ENCODE measurements at places on chromosomes 13 and 19.

DNA sequence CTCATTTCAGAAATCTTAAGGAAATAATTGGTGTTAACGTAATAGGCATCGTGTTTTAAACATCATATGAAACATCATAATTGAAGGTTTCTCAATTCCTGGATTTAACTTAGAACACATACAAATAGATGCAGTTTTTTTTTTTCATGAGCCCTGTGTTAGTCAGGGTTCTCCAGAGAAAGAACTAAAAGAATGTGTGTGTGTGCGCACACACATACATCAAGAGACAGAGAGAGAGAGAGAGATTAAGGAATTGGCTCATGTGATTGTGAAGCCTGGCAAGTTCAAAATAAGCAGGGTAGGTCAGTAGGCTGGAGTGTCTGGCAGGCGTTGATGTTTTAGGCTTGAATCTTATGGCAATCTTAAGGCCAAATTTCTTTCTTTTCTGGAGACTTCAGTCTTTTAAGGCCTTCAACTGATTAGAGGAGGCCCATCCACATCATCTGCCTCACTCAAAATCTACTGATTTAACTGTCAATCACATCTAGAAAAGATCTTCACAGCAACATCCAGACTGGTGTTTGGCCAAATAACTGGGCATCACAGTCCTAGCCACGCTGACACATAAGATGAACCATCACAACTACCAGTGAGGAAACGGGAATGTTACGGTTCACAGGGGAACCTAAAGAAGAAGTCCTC, 25.2 kb downstream of the SPATA13 start:
- no peak for DNase-seq

DNA sequence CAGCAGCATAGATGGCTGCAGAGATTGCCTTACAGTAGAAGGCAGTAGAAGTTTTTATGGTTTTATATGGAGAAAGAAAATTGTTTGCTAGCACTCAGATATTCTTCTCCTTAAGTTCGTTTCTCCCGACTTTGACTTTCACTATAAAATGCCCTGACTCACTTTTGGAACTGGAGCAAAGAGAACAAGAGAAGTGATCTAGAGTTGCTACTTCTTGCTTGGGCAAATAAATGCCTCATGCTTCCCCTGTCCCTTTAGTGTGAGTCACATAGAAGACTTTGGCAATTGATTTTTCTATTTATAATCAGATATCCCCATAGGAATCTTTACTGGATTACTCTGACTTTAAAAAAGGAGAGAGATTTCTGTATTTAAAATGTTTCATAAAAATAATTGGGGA, 46.9 kb downstream of the ITGBL1 start:
- no peak for DNase-seq

DNA sequence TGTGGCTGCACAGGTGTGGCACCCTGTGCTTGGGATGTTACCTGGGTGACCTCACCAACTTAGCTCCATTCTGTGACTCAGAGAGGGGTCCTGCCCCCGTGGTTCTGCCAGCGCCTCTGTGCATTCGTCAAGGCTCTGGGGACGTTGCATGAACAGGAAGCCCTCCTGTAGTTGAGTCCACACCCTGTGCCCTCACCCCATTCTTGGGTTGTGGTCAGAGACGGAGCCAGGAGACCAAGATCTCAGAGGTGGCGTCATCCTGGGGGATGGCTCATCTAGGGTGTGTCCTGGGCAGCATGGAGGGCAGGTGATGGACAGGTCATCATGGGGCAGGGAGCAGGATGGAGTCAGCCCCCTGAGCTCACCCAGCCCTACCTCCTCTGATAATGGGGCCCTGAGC, 2.5 kb downstream of the COX6B2 start:
- no peak for DNase-seq

- DNase-seq: no peak
Measured at GRCh38 chr13:86003029-86003428, 203.8 kb upstream of the SLITRK6 start.

DNA sequence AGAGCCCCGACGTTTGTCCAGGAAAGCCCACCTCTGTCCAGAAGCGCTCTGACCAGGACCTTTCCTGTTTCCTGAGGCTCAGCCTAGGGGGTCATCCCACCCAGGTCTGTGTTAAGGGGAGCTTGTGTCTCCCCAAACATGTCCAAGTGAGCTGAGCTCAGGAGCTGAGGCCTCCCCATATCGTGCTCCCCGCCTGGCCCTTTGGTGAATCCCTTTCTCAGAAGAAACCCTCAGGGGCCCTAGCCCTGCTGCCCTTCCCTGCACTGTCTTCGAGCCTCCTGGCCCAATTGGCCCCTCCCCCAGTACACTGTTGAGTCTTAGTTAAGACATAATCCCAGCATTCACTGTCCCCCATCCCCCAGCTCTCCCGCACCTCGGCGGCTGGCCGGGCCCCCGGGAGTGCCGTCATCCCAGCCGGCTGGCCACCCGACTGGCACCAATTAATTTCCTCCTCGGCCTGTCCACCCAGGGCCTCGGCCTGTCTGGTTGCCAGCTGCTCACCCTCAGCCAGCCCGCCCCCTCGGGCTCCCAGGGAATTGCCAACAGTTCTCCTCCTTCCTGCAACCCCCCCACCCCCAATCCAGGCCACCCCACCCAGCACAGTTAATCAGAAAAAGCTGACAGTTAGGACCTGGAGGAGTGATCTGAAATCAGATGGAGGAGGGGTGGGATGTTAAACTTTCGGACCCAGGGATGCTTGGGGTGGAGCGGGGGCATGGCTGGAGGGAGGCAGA, 13.6 kb downstream of the IER2 start:
- no peak for DNase-seq

DNA sequence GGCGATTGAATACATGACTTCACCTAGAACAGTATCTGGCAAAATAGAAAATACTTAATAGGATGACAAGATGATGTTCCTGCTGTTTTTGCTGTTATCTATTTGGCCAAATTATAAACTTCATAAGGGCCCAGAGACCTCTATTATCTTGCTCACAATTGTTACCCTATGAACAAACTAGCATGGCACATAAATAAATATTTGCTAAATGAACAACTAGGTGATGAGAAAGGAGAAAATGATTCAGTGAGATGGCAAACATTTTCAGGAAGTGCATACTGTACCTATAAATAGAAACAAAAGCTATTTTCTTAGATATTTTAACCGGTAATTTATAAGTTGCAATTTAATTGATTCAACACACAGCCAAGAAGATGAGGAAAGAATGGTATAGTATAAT, 78.4 kb downstream of the FAM216B start:
- no peak for DNase-seq

GRCh38 chr19:28544451-28545261, 668.3 kb downstream of the UQCRFS1 start:
- DNase-seq: no peak

DNA sequence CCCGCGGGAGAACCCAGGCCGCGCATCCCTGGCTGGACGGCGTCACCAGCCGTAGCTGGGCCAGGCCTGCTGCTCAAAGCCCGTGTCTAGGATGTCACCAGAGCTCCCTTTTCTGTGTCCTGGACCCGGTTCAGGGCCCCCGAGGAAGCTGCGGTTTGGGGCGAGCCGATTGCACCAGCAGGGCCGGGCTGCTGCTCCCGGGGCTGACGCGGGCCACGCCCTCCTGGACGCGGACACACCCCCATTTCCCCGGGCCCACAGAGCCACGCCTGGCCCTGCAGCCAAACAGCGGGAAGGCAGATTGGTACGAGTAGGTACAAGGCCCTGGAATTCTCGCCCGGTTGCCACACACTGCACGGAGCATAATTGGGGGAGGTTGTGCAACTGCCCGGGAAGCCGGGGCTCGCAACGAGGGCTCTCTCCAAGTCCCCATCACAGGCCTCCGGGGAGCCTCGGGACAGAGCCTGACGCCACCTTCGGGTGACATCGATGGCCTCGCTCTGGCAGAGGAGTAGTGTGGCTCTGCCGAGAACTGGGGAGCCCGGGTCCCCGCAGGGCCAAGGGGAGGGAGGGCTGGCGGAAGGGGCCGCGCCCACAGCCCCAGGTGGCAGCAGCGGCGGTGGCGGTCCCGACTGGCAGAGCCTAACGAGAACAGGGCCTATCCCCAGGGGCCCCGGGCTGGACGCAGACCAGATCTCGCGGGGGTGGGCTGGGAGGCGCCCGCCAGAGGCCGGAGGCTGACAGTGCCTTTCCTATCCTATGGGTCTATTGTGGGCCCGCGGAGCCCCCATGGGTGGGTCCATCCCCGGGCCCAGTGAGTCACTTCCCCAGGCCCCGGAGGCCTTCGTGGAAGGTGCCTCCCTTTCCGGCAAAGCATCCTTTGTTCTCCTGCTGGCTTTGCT, 23.5 kb downstream of the KCTD15 start:
- DNase-seq: no peak

DNA sequence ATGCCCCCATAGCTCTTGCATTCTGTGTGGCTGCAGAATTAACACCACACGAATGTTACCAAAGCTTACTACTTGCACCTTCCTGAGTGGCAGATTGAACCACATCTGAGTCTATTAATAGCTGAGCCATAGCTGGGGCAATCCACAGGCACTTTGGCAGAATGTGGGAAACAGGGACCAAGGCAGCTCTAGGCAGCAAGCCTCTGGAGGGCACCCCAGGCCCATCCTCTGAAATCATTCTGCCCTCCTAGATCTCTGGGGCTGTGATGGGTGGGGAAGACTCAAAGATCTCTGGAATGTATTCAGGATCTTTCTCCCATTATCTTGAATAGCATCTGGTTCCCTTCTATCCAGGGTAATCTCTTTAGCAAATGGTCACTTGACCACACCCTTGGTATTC, 139.3 kb downstream of the TNFRSF19 start:
- DNase-seq: no peak

DNA sequence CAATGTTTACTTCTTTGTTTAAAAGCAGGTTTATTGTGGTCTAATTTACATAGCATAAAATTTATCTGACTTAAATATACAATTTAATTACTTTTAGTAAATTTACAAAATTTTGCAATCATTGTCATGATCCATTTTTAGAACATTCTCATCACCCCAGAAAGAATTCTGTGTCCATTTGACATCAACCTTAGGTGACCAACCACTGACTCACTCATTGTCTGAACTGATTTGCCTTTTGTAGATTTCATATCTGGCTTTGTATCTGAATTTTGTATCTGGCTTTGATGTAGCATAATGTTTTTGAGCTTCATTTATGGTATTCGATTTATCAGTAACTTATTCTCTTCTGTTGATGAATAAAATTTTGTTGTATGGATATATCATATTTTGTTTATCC, 40.4 kb downstream of the EDNRB start:
- DNase-seq: no peak

GRCh38 chr13:40452038-40452666, 214.3 kb downstream of the FOXO1 start:
- DNase-seq: no peak

DNA sequence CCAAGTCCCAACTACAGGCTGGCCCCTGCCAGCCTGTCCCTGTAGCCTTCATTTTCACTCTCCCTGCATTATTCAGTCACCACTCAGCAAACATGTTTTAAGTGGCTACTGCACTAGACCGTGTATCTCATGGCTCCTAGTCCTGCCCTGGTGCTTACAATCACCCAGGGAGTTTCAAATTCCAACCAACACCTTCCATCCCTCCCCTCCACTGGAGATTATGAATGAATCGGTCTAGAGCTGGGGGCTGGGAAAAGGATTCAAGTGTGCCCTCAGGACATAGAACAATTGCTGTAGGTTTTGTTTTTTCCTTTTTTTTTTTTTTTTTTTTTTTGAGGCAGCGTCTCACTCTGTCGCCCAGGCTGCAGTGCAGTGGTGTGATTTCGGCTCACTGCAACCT, 15.0 kb upstream of the TNFAIP8L1 start:
- DNase-seq: no peak

DNA sequence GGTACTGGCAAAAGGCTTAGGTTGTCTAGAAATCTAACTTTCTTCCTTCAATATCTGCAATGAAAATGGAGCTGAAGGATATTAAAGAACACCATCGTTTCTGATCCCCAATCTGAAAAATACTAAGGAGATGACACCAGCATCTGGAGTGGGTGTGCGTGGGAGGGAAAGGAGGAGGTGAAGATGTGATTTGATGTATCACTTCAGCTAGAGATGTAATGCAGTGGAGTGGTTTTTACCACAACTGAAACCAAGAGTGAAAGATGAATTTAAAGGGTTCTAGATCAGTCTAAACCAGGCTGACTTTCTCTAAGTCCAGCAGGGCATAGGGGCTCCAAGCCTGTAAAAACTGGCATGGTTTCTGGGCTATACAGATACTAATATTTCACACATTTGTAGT, 148.4 kb downstream of the AKAP11 start:
- no peak for DNase-seq

- no peak for DNase-seq
Measured at GRCh38 chr13:80262051-80262695, 78.8 kb downstream of the SPRY2 start.

DNA sequence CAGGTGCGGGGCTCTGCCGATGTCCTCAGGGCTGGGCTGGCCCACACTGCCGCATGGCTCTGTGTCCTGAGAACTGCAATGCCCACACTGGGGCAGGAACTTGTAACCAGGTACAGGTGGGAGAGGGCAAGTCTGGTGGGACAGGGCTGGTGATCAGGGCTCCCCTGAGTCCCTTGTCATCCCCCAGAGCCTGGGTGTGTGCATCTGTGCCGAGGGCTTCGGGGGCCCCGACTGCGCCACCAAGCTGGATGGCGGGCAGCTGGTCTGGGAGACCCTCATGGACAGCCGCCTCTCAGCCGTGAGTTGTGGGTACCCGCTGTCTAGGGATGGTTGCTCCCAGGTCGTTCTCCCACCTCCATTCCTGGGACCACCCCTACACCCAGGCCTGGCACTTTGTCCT, 30.5 kb downstream of the MEGF8 start:
- DNase-seq: no peak

- DNase-seq: no peak
Measured at GRCh38 chr19:11164879-11165406, 9.4 kb upstream of the SPC24 start.

DNA sequence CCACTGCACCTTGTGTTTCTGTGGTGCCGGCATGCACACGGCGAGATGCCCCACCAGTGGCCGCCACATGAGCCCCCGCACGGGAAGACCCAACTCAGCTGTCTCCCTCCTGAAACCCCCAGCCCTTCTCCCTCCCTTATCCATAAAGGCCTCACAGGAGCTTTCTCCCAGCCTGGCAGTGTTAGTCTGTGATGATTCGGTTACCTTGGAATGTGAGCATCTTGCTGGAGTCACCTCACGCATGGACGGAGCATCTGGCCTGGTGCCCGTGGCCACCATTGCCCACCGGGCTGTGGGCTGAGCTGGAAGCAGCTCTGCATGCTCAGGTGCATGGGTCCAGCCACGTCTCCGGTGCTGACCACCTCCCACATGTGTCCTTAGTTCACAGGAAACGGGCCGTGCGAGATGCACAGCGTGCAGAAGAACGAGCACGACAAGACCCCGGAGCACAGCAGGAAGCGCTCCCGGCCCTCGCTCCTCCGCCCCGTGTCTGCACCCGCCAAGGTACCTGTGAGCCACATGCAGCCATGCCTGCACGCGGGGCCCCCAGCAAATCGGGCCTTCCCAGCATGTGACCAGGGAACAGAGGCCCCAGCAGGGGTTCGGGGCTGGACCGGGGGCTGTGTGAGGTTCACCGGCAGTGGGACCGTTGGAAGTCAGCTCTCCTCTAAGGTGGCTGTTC, 22.0 kb downstream of the SIN3B start:
- DNase-seq: no peak

- DNase-seq: no peak
Measured at GRCh38 chr13:114147803-114148520, 15.5 kb upstream of the RASA3 start.
